ENCODE measurements at places on chromosomes 1 and 21.

DNA sequence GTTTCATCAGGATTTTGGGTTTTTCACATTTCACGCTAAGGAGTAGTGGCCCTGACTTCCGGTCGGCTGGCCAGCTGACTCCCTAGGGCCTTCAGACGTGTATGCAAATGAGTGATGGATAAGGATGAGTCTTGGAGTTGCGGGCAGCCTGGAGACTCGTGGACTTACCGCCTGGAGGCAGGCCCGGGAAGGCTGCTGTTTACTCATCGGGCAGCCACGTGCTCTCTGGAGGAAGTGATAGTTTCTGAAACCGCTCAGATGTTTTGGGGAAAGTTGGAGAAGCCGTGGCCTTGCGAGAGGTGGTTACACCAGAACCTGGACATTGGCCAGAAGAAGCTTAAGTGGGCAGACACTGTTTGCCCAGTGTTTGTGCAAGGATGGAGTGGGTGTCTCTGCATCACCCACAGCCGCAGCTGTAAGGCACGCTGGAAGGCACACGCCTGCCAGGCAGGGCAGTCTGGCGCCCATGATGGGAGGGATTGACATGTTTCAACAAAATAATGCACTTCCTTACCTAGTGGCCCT lies 23.1 kb upstream of the TNFRSF1B start:
- DNase-seq: peak; percentile 75

DNA sequence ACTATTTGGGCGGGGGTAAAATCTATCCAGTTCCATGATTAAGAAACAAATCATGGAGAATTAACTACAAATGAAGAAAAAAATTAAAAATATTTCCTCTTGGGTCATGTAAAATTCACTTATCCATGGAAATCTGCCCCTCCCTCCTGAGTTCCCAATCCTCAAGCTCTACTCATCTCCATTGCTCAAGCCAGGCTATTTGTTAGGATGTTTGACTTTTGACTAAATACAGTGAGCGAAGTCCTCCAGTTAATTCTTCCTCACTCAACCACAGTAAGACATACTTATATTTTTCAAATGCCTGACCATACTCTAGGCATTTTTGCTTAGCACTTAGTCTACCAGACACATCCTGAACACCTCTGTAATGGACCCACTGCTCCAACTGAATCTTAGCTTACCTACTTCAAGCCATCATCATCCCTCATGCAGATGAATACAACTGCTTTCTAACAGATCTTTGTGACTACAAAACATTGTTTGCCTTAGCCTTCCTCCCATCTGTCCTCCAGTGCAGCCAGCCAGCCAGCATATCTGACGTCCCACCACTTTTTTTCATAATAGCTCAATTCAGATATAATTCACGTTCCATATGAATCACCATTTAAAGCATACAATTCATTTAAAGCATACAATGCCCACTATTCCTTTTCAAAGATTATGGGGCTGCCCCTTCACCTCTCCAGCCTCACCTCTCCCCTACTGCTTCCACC lies 154.2 kb downstream of the RERE start:
- no peak for DNase-seq

GRCh38 chr1:203534526-203534925 lies 40.6 kb downstream of the OPTC start:
- no peak for DNase-seq

DNA sequence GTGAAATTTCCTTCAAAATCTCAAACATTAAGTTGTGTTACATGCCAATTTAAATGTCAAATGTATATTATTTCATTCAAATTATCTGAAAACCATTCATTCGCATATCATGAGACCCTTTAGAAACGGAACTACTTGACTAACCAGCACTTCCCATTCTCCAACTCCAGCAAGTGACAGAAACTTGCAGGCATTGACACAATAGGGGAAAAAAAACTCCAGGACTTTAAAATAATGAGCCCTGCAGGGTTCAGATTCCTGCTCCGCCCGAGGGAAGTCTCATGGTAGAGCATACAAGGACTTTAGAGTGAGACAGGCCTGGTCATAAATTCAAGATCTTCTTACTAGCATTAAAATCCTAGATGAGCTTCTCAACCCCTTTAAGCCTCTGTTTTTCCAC lies 138.9 kb downstream of the NR5A2 start:
- DNase-seq: no peak

- no peak for DNase-seq
Measured at GRCh38 chr1:109395602-109396512, 1.9 kb downstream of the SORT1 start.

- DNase-seq: no peak
Measured at GRCh38 chr1:25922971-25923552, 16.8 kb upstream of the STMN1 start.

Data from activated effector memory CD4-positive, alpha-beta T cell treated with anti-CD3 and anti-CD28 coated beads, Interleukin-2, amount 50 U/mL, for 16 hours (primary cell).